ENCODE measurements at places on chromosomes 3 and 15. TPM values are rescaled to one million over a fixed set of nuclear protein-coding genes. Genes with fewer than 3 reads are reported as not detected.

The THBS1 gene
- 309 TPM for total RNA-seq

The CCDC174 gene
- 17.7 TPM for total RNA-seq

The LYZL4 gene
- not detected for total RNA-seq

The TRPM1 gene
- total RNA-seq: 0.41 TPM

The WDR5B gene
- 5.5 TPM for total RNA-seq

The GOLGA8Q gene
- total RNA-seq: 1.3 TPM

The CTXN2 gene
- total RNA-seq: not detected

The CEP97 gene
- total RNA-seq: 19.8 TPM
